ENCODE measurements at places on chromosomes 3 and 15. TPM values are rescaled to one million over a fixed set of nuclear protein-coding genes. Genes with fewer than 3 reads are reported as not detected.

The GRM2 gene
- total RNA-seq: 0.11 TPM

GRCh38 chr3:56819016-56819809 is 17.5 kb upstream of the ARHGEF3 start:
- no peak for DNase-seq

DNA sequence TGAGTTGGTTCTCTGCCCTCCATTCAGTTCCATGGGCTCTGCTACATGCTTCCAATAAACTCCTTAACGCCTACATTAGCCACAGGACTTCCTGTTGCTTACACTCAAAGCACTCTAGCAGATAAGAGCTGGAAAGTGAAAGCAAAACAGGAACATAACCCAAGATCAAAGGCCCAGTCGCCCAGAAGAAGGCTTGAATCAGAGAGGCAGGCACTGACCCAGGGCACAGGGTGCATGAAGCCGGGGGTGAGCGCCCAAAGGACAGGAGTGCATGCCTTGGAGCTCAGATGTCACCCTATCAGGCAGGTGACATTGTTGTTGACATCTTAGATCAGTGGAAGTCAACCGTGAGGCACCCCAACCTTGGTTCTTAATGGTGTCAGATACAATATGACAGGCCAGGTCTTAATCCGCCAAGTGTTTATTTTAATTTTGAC is 235.1 kb downstream of the UACA start:
- no peak for DNase-seq

DNA sequence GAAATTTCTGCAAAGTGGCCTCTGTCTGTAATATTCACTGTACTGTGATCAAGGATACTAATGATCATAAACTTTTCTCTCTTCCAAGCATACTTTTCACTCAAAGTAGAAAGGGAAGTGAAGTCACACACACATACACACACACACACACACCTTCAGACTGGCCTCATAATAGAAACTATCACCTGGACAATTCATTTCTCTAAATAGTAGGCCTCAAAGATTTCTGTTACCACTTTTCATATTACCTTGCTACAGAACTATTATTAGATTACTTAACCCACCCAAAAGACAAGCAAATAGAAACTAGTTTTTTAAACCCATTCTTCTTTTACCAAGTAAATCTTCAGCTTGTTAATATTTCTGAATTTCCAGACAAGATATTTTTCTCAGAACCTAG is 12.2 kb downstream of the CPB1 start:
- no peak for DNase-seq

The SGO1 gene
- total RNA-seq: not detected

GRCh38 chr15:50262533-50262932 is 3.0 kb downstream of the HDC start:
- peak; percentile 84 for DNase-seq

- no peak for DNase-seq
Measured at GRCh38 chr3:52843108-52843865, 8.5 kb upstream of the MUSTN1 start.

DNA sequence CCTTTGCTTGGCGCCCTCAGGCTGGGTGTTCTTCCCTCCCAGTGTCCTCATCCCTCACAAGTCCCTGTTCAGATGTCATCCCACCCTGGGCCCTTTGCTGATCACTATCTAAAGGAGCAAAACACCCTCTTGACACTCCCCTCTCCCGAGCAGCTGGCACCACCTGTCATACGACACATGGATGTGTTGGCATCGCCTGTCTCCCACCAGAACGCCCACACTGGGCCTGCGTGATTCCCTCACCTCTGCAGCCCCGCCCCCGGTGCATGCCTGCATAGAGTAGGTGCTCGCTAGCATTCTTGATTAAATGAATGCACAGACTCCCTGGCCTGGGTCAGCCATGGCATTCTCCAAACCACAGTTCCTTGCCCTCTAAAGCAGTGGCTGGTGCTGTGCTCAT is 75.8 kb downstream of the DNAJB8 start:
- no peak for DNase-seq

DNA sequence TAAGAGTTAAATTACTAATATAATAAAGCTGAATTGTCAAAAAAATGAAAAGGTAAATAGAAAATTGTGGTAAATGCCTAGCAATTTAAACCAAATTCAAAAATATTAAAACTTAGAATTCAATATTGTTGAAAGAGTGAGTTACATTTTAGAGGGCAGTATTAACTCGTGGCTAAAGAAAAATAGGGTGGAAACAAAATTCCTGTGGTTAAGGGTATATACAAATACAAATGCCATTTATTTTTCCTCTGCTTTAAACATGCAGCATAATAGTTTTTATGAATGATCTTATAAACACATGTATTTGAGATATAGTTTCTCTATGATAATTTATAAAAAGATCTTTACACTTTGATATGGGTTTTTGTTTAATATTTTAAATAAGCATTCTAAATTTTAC is 79.0 kb downstream of the NEDD4 start:
- DNase-seq: no peak

GRCh38 chr3:73611176-73611575 is 13.6 kb downstream of the PDZRN3 start:
- DNase-seq: no peak

DNA sequence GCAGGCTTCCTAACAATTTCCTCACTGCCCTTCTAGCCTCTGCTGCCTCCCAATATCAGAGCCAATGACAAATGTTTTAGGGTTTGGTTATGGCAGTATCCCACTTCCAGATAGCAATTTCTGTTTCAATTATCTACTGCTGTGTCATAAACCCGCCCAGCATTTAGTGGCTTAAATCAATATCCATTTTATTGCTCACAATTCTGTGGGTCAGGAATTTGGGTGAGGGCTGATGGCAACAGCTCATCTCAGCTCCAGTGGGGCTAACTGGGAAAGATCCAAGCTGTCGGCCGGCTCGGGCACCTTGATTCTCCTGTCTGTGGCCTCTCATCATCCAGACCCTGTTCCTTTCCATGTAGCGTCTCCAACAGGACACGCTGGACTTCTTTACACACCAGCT is 85.3 kb upstream of the GOLGA8J start:
- no peak for DNase-seq

DNA sequence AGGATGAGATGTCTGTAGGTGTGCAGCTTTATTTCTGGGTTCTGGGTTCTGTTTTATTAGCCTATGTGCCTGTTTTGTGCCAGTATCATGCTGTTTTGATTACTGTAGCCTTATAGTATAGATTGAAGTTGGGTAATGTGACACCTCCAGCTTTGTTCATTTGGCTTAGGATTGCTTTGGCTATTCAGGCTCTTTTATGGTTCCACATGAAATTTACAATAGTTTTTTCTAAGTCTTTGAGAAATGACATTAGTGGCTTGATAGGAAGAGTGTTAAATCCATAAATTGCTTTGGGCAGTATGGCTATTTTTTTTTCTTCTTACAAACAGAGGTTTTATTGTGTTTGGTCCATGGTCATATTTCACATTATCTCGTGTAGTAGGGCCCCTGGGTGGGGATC is 285.8 kb upstream of the GADL1 start:
- no peak for DNase-seq

The HHLA2 gene
- not detected for total RNA-seq

DNA sequence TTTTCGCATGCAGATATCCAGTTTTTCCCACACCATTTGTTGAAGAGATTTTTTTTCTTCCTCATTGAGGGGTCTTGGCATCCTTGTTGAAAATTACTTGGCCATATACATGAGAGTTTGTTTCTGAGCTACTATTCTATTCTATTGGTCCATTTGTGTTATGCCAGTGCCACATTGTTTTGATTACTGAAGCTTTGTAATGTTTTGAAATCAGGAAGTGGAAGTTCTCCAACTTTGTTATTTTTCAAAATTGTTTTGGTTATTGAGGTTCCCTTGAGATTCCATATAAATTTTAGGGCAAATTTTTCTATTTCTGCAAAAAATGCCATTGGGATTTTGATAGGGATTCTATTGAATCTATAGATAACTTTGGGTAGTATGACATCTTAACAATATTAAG is 130.3 kb upstream of the PFN2 start:
- DNase-seq: no peak

The MEIS2 gene
- 66.4 TPM for total RNA-seq

DNA sequence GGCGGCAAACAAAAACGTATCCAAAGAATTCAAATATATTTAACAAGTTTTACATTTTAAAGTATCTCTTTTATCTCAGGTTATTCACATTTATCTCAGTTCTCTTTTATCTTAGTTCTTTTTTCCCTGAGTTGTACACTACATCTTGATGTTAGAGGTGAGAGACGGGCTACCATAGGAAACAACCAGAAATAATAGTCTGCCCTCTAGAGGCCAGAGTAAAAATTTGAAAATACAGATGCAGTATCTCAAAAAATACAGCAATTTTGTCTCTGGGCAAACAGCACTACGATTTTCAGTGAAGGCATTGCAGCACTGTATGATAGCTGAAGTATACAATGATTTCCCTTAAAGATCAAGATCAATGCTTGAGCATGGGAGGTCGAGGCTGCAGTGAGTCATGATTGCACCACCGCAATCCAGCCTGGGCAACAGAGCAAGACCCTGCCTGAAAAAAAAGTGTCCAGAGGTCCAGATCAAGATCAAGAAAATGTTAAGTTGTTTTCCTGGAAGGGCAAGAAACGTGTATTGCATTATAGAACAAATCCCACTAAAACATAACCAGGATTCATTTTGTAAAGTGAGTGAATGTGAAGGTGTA is 82.6 kb upstream of the ATP11B start:
- no peak for DNase-seq

The GAP43 gene
- 0.42 TPM for total RNA-seq

The RCN2 gene
- total RNA-seq: 35.6 TPM

DNA sequence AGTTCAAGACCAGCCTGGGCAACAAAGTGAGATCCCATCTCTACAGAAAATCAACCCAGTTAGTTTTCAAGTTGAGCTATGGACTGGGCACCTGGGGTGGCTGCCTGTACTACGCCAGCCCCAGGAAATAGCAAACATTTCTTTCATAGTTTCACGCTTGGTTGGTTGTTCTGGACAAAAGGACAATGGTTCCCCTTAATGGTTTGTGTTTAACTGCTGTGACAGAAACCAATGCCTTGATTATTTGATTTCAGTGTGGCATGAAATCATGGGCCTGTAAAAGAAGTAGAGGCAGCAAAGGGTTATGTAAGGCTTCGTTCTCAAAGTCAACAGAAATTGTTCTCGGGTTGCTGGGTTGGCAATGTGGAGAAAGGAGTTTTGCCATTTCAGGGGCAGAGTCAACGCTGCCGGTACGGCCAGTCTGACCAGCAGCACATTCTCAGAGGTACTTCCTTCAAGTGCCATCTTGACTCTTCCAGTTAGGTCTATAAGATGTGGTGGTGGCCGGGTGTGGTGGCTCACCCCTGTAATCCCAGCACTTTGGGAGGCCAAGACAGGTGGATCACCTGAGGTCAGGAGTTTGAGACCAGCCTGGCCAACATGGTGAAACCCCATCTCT is 12.7 kb downstream of the LCMT2 start:
- no peak for DNase-seq

GRCh38 chr3:157115069-157116006 is 44.6 kb downstream of the CCNL1 start:
- DNase-seq: no peak

GRCh38 chr3:5505163-5505562 is 317.7 kb downstream of the EDEM1 start:
- no peak for DNase-seq

DNA sequence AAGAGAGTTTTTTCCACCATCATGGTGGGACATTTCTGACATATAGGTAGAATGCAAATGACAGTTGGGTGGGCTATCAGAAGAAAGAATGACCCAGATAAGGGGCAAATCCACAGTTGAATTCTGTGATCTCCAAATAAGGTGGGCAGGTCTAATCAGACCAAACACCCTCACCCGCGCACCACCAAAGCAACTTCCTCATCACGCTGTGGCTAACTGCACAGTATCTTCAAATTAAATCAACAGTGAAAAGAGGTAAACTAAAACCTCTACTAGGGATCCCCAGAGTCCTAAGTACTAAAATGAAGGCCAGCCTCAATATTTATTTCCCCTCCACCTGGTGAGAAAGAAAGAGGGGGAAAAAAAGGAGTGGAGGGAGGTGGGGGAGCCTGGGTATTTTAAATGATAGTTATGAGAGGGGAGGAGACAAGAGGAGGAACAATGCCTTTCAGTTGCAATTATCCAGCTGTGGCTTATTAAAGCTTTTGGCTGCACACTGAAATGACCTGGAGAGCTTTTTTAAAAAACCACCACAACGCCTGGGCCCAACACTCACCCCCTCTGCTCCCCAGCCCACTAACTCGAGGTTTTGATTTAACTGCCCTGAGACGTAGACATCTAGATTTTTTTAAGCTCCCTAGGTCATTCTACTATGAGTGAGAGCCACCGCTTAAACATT is 61.0 kb downstream of the LRIG1 start:
- DNase-seq: no peak

DNA sequence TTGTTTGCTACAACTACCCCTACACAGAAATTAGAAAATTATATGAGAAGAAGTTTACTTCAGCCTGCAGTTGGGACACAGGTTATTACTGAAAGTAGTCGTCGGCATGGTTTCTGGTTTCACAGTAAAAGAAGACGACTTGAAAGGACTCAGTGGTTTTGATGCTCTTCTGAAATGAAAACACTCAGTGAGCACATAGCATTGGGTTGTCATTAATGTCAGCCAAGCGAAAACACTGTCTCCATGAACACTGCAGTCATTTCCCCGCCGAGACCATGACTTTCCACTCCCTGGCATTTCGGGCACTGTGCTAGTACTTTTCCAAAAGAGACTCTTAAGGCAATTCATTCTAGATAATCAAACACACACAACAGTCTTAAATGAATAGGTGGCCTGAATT is 69.2 kb upstream of the ICE2 start:
- DNase-seq: no peak

- no peak for DNase-seq
Measured at GRCh38 chr3:159062734-159063410, 261.0 kb downstream of the MFSD1 start.

DNA sequence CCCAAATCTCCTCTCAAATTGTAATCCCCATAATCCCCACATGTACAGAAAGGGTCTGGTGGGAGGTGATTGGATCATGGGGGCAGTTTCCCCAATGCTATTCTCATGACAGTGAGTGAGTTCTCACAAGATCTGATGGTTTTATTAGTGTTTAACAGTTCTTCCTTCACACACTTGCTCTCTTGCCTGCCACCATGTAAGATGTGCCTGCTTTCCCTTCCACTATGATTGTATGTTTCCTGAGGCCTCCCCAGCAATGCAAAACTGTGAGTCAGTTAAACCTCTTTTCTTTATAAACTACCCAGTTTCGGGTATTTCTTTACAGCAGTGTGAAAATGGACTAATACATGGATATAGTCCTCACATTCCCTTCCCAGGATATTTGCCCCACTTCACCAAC is 126.7 kb upstream of the SPATA12 start:
- no peak for DNase-seq

The FANCI gene
- total RNA-seq: 4.2 TPM

GRCh38 chr15:82894971-82895520 is 57.5 kb downstream of the HOMER2 start:
- DNase-seq: no peak
